ENCODE measurements at places on chromosomes 12 and 14.

GRCh38 chr14:58639198-58639565, 1.4 kb downstream of the DACT1 start:
- no peak for DNase-seq

DNA sequence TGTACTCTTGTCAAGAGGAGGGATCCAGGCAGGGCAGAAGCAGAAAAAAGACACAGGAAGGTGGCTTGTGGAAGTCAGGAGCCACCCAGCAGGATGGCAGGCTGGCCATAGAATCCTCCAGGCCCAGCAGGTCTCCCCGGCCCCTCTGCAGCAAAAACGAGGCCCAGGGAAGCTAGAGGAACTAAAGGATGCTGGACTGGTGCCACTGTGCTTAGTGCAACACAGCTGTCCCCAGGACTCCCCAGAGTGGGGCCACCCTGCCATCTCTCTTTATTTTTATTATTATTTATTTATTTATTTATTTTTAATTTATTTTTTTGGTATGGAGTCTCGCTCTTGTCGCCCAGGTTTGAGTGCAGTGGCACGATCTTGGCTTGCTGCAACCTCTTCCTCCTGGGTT, 54.1 kb downstream of the PITPNM2 start:
- no peak for DNase-seq

- DNase-seq = no peak
Measured at GRCh38 chr12:49784756-49785409, 43.3 kb downstream of the NCKAP5L start.

DNA sequence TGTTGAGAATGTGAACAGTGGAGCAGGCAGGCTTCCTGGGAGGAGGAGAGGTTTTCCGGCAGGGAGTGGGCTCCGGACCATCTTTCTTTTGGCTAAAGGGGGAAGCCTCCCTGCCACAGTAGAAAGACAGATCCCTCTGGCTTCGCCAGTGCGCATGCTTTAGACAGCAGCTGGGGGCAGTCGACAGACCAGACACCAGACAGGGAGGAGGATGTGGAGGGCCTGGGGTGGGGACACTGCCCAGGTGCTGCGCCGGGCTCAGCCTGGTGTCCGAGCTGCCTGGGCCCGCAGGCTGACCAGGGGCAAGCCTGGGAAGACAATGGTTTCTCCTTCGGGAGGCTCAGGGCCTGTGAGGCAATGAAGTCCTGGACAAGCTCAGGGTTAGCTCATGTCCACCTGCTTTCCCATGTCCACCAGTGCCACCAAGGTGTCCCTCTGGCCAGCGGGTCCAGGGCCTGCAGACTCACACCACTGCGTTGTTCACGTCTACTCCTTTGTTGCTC, 67.3 kb downstream of the PRIMA1 start:
- DNase-seq = no peak

GRCh38 chr14:65062096-65063075, 39.9 kb downstream of the MAX start:
- DNase-seq = no peak

- DNase-seq = no peak
Measured at GRCh38 chr12:111368291-111368787, 556 bp downstream of the PHETA1 start.

GRCh38 chr12:10965476-10965875, 21.2 kb downstream of the TAS2R50 start:
- no peak for DNase-seq

DNA sequence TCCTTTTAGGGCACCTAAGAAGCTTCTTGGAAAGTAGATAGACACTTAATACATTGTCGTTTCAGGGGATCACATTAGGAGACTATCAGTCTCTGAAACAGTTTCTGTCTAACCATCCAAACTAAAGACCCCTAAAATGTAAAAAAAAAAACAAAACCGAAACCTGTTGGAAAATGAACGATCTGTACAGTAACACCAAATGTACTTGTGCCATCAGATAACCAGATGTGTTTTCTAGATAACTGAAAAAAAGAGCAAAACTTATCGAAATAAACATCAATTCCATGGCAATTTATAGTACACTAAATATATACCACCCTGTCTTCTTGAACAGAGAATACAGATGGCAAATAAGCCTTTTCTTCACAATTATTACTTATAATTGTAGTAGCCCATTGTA, 2.1 kb downstream of the LDHB start:
- no peak for DNase-seq

DNA sequence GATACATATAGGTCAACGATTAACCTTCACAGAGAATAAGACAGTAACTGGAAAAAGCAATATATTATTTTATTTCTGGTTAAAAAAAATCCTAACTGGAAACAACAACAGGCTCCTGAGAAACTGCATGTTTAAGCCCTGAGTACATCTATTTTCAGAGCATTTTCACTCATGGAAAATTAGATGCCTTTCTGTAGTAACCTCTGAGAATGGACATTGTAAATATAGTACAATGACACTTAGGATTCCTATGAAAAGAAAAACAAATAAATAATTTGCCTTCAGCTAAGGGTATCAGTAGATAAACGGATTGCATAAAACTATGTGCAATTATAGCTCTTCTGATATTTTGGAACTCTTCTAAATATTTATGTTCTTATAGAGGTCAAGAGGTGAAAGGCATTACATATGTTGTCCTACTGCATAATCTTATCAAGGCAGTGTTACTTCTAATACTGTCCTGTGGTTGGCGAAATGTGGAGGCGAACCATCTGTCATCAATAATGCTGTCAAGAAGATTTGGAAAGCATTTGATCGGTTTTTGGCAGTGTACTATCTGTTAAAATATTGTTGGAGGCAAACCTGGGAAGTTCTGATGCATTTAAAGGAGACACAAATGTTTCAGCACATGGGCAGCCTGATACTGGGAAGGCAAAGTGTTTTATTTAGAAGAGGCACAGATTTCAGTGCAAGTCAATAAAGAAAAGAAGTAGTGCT, 381.8 kb downstream of the BTG1 start:
- DNase-seq = no peak

DNA sequence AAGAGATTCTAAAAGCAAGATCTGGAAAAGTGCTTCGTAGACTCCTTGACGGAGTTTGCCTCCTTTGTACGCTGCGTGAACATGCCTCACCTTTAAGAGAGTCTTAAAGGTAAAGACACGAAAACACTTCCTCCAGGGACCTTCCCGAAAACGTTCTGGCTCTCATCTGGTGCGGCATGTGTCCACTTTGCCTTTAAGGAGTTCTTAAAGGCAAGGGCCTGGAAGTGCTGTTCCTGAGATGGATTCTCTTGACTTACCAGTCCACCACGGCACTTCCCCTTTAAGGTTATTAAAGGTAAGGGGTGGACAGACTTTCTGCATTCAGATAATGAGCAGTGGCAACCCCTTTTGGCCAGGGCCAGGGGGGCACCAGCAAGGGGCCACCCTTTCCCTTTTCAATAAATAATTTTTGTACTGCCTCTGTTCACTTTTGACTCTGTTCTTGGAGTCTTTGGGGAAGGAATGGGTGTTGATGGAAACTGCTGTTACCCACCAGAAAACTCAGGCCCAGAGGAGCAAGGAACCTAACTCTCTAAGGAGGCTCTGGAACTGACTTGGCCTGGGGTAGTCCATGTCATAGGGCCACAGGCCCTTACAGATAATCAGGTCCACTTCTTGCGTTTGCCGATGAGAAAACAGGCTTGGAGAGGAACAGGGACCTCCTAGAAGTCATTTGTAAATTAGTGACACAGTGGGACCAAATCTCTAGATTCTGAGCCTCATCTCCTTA, 4.4 kb downstream of the REM2 start:
- DNase-seq = no peak

DNA sequence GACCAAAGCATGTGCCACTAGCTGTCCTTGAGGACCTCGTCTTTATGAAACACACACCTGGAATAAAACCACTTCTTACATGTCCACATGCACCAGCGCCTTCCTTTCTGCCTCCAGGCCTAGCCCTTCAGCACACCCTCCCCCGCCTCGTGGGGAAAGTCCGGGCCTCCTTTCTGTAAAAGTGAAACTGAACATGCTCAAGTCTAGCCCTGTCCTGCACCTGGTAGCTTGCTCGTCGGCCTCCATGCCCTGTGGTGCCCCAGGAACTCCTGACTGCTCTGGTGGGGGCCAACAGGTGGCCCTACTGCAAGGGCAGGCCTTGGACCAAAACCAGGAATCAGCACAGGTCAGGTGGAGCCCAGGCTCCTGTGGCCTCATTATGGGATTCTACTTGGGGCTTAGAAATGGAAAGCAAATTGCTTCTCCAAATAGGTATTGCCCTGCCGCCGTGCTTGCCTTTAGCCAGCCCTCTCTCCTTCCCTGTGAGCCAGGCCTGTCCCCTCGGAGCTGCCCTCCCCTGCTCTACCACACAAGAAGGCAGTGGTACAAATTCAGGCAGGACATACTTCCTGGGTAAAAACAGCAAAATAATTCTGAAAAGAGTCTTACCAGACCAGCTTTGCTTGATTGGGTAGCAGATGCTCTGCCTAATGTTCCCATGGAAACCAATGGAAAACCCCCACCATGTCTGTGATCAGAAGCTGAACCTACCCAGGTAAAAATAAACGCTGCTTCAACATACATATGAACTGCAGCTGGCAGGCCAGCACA, 43.5 kb downstream of the ERH start:
- peak; percentile 11 for DNase-seq

DNA sequence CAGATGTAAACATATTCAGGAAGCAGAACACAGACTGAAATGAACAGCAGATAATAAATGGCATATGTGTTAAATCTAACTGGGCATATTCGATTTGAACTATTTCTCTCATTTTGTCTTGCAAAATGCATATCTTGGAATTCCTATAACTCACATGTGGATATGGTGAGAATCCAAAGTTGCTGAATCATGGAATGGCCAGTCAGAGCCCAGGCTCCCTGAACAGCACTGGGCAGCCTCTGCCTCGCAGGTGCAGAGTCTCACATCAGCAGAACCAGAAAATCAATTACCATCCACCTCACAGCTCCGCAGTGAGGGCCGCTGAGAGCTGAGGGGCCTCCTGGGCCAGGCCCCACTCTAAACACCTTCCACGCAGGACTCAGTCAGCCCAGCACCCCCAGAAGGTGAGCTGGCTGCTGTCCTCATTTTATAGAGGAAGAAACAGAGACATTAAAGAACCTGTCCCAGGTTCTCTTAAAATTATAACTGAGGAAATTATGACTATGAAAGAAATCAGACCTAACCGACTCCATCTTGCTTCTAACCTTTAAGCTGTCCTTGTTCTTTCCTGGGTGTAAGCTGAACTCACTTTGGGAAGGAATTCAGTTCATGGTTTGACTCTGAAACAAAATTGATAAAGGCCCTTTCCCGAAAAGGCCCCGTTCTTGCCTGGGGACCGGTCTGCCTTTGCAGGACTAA, 269.1 kb upstream of the SFSWAP start:
- no peak for DNase-seq

DNA sequence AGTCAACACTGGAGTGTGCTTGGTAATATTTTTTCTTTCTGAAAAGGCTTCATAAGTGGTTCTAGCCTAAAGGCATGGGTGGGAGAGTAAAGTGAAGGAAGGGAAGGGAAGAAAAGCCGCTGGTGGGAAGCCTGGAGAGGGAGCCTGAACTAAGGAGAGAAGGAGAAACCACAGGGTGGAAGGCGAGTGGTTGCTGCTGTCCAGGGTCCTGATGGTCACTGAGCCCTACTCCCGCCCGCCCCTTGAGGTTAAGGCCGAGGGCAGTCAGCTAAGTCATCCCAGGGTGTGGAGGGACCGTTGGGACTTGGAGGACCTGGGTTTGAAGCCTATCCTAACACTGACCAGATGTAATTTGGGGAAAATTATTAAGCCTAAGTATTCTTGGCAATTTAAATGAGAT, 189.1 kb downstream of the PIWIL1 start:
- DNase-seq = no peak

- DNase-seq = no peak
Measured at GRCh38 chr12:6548556-6548955, 7.3 kb downstream of the IFFO1 start.

DNA sequence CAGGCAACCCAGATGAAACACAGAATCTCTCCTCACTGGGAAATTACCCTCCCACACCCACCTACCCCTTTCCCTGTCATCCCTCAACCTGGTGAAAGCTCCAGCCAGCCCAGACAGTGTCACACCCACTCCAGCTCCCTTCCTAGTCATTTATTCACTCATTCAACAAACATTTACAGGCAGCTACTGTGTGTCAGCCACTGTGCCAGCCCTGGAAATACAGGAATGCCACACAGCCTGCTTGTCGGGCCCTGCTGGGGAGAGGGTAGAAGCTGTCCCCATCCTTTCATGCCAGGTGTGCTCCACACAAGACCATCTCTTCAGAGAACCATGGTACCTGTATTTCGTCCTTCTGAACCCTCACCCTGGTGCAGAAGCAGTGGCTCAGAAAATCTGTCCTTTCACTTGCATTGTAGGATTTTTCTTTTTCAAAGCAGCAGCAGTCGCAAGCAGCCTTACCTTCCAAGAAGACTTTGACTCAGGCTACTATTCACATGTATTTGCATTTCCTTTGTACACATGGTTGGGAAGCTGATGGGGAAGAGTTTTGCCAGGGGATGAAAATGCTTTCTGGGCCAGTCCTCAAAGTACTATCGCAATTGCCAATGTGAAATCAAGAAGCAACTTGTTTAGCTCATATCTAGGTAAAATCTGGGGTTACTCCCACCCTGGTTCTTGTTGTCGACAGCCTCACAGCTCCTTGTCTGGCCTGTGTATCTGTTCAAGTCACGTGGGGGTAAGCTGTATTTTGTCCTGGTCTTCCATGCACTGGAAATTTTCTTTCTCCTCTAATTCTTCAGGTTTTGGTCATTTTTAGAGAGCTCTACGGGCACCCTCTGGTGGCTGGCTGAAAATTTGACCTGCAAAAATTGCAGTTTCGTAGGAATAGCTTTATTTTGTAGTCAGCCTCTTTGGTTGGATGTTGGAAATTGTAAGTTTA, 147.4 kb upstream of the EGLN3 start:
- peak; percentile 41 for DNase-seq

GRCh38 chr14:42719391-42719790, 1112.7 kb downstream of the LRFN5 start:
- no peak for DNase-seq

- DNase-seq = peak; percentile 45
Measured at GRCh38 chr14:25086821-25087396, 37.0 kb upstream of the STXBP6 start.

GRCh38 chr12:125455556-125455955, 390.3 kb downstream of the AACS start:
- DNase-seq = no peak

DNA sequence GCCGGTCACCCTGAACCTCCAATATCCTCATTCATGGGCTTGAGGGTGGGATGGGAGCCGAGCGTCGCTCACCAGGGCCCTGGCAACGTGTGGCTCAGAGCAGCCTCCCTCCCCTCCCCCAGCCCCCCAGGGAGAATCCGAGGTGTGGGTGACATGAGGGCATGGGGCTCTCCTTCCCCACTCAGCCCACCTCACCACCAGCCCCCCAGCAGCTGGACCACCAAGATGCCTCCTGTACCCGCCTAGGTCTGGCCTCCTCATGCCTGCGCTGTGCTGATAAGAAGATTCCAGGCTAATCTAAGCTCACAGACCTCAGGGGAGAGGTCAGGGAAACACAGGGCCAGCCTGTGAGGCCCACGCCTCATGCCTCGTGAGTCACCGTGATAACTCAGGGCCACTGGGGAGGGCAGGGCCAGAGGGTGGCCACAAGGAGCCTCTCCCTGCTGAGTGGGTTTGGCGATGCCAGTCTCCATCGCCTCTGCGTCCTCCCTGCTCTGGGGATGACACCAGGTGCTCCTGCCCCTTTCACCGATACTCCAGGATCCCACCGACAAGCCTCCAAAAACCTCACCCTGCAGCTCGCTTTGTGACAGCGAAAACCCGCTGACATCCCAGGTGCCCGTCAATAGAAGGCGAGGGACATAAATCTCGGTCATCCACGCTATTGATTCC, 56.9 kb downstream of the TESC start:
- peak; percentile 21 for DNase-seq

GRCh38 chr14:24056800-24057184, 5.0 kb downstream of the CARMIL3 start:
- DNase-seq = no peak

All from inflammatory macrophage treated with lipopolysaccharide for 4 hours (primary cell).